Activated CD8-positive, alpha-beta memory T cell treated with anti-CD3 and anti-CD28 coated beads for 24 hours (primary cell): ENCODE measurements at places on chromosomes 16 and 17.

DNA sequence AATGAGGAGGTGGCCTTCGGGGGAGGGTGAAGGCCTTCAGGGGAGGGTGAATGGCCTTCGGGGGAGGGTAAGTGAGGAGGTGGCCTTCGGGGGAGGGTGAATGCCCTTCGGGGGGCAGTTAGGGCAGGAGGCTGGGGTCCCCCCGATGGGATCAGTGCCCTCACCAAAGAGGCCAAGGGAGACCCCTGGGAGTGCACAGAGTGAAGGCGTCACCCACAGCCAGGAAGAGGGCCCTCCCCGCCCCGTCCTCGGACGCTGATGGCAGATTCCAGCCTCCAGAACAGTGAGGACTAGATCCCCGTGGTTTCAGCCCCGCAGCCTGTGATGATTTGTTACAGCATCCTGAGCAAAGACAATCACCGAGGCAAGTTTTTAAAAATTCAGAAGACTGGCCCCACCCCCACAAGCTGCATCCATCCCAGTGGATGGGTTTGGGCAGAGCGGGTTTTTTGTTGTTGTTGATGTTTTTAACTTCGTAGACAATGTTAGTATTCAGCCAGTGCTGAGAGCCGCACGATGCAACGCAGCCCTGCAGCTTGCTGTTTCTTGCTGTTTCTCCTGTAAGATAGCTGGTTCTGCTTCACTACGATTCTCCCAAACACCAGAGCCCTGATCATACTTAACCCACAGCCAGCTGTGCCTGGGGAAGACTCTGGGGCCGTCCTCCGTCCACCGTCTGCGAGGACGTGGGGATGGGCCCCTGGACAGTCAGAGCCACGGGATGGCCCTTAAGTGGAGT is 40.7 kb upstream of the CBFA2T3 start:
- DNase-seq, result no peak

DNA sequence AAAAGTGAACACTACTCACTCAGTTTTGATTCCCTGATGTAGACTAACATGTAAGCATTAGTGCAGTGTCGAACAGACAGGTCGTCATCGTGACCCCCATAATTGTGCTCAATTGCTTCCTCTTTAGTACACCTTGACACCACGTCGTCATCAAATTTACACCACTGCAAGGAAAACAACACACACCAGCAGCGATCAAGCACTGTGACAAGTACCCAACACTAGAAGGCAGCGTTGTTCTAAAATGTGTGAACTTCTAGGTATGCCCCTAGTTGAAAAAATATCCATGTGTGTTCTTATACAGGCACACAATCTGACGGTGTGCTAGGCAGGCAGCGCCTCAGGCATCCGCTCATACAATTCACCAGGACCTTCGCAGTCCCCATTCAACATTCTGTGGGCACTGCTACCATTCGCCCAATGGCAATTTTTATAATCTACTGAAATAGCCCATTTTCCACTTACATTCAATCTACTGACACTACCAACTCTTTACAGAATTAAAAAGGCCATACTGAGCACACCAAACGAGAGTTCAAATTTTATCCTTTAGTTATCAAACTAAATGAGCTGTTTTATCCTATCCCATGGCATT is 23.1 kb downstream of the LITAFD start:
- no peak for DNase-seq

GRCh38 chr17:42163113-42163512 is 8.3 kb upstream of the RAB5C start:
- DNase-seq, result peak; percentile 73

DNA sequence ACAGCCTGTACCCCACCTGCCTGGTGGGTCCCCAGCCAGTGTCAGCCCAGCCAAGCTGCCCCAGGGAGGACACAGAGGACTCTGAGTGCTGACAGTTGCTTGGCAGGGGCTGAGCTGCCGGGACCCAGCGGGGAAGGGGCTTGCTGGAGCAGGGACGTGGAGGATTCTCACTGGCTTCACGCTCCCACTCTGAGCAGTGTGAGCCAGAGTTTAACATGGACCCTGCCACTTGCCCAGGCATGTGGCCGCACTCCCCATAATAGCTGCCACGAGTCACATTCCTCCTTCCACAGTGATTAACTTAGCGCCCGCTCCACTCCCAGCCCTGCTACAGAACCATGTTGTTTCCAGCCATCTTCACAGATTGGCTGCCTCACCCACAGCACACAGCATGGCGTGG is 31.2 kb downstream of the SREBF1 start:
- DNase-seq, result no peak

DNA sequence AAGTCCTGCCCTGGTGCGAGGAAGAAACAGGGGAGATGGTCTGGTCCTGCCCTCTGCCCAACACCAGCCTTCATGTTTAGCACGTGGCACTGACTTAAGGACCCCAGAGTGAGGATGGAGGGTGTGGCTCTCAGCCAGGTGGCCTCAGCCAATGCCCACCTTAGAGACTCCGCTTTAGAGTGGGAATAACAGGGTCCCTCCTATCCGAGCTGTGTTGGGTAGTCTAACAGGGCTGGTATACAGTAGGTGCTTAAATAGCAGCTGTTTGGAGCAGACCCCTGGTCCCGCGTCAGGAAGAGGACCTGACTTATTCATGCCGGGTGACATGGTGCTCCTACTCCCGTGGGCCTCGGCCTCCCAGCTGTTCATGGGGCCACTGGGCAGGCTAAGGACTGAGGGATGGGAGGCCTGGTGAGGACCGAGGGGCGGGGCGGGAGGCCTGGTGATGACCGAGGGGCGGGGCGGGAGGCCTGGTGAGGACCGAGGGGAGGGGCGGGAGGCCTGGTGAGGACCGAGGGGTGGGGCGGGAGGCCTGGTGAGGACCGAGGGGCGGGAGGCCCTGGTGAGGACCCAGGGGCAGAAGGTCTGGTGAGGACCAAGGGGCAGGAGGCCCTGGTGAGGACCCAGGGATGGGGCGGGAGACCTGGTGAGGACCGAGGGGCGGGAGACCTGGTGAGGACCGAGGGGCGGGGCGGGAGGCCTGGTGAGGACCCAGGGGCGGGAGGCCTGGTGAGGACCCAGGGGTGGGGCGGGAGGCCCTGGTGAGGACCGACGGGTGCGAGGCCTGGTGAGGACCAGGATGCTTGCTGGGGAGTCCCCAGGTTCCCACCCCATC is 7.6 kb downstream of the ZFPM1 start:
- no peak for DNase-seq

DNA sequence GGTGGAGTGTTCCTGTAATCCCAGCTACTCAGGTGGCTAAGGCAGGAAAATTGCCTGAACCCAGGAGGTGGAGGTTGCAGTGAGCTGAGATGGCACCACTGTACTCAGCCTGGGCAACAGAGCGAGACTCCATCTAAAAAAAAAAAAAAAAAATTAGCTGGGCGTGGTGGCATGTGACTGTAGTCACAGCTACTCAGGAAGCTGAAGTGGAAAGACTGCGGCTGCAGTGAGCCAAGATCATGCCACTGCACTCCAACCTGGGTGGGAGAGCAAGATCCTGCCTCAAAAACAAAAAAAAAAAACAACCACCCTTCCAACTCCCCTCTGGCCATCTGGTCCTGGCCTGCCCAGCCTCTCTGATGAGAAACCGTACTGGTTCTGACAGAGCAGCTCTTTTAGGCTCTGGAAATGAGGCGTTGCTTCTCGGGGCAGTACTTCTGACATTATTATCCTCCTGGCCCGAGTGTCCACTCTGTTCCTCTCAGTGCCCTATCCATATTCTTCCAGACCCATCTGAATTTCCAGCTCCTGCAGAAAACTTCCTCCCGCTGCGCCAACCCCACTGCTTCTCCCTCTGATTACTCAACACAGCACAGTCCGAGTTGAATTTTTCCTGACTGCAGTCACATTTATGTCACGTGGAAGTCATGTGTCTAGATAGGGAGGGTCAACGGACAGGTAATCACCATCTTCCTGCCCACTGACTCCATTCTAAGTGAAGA is 13.3 kb downstream of the GGA2 start:
- DNase-seq, result no peak

DNA sequence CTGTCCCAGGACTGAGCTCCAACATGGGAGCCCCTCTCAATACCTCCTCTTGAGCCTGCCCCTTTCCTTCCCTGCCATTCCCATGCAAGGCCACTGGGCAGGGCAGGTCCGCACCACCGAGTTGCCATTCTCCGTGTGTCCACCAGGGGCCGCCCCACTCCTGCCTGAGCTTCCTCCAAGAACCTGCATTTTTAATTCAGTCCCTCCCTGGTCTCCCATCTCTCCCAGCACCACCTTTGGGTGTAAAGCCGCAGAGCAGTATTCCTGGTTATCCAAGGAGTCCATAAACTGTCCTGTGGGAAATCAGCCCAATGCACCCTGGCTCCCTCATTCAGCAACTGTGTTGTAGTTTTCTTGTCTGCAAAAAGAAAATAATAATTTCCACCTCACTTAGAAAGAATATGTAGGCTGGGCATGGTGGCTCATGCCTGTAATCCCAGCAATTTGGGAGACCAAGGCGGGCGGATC is 15.9 kb upstream of the ANKRD40CL start:
- peak; percentile 93 for DNase-seq

GRCh38 chr16:48526058-48526957 is 83.7 kb downstream of the N4BP1 start:
- no peak for DNase-seq

GRCh38 chr17:80424261-80424660 is 9.3 kb downstream of the ENDOV start:
- DNase-seq, result no peak

DNA sequence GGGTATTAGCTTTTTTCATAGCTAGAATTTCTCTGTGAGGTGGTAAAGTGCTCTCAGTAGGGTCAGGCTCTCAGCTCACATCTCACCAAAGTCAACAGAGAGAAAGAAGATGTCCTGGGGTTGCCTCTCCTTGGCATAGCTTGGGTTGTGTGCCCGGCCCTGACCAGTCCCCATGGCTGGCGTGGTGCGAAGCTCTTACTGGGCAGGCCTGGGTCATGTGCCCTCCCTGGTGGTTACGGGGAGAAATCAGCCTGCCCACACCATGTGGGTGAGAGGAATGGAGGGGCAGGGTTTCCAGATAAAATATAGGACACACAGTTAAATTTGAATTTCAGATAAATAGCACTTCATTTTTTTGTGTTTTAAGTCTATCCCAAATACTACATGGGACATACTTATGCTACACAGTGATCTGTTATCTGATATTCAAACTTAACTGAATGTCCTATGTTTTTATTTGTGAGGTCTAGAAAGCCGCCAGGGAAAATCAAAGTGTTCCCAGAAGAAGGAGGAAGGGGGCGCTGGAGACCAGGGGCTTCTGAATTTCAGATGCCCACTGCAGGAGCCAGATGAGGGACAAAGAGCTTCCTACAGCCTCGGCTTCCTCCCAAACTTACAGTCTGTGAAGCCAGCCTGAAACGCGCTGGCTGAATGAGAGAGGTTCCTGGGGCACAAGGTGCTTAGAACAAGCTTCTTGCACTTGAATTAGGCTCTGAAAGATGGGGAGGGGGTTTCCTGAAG is 45.4 kb downstream of the NKD1 start:
- DNase-seq, result no peak

DNA sequence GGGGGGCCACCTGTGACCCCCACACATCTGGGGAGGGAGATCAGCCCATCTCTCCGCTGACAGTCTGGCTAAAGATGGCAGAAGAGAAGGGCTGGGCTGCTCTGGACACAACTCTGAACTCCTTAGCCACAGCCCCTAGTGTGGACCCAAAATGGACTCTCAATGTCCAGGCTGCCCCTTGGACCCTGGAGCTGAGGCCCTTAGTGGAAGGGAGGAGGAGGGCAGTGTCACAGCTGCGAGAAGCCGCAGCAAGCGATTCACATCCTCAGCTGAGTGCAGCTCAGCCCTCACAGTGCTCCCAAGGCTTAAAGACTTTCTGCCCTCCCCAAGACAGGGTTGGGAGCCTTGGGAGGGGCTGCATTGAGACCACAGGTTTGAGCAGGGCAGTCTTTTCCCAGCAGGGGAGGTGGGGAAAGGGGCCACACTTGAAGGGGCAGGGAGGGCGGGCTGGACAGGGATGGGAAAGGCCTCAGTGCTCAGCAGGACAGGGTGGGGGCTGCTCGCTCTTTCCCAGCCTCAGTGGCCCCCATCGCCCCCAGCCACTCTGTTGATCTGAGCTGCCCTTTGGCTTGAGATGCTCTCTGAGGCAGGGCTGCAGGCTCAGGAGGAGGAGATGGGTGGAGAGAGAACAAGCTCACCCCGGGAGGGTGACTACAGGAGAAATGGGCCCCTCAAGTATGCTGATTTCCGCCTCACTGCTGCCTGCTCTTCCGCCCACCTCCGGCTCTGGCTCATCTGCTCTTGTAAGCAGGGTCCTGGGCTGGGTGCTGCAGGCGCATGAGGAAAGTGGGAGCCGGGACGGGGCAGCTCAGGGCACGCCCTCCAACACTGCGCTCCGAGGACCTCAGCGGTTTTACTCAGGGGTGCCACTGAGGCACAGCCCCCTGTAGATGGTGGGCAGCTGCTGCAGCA is 50.9 kb upstream of the MTSS2 start:
- no peak for DNase-seq

GRCh38 chr17:74954665-74955421 is 17.7 kb downstream of the HID1 start:
- DNase-seq, result no peak

GRCh38 chr16:88973007-88973410 is 4.0 kb downstream of the CBFA2T3 start:
- DNase-seq, result no peak

GRCh38 chr17:27299384-27300049 is 5.6 kb downstream of the WSB1 start:
- no peak for DNase-seq

GRCh38 chr16:30470170-30470512 is 2.4 kb upstream of the ITGAL start:
- no peak for DNase-seq

- no peak for DNase-seq
Measured at GRCh38 chr16:47008174-47008573, 34.7 kb upstream of the DNAJA2 start.

DNA sequence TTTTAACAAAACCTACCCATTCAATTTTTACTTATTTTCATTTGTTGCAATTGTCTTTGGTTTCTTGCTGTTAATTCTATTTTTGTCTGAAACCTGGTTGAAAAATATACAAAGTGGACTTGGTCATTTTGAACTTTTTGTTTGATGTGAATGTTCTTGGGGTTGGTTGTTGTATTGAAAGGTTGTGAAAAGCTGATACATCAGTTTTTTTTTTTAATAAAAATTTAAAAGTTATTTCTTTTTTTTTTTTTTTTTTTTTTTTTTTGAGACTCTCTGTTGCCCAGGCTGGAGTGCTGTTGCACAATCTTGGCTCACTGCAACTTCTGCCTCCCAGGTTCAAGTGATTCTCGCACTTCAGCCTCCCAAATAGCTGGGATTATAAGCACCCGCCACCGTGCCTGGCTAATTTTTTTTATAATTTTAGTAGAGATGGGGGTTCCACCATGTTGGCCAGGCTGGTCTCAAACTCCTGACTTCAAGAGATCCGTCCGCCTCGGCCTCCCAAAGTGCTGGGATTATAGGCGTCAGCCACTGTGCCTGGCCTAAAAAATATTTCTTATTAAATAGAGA is 28.9 kb downstream of the WIPF2 start:
- DNase-seq, result no peak

- no peak for DNase-seq
Measured at GRCh38 chr17:16106161-16106891, 106.7 kb downstream of the TTC19 start.

DNA sequence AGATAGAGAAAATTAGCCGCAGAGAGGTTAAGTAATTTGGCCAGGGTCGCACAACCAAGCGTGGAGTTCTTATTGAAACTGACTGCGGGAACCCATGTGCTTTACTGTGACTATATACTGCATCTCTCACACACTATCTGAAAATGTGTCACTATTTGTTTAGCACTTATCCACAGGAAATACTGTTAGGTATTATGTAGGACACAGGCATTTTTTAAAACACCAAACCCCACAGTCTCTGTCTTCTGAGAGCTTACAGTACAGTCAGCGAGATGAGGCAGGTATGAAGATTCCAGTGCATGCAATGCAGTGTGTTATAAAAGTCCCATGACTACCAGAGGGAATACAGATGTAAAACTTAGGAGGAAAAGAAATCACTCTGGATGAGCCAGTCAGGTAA is 11.3 kb downstream of the RBL2 start:
- no peak for DNase-seq
